ENCODE measurements at places on chromosomes 6 and 20.

- no peak for DNase-seq
These were observed 205.7 kb downstream of the GJA1 start for GRCh38 chr6:121641158-121641557.

DNA sequence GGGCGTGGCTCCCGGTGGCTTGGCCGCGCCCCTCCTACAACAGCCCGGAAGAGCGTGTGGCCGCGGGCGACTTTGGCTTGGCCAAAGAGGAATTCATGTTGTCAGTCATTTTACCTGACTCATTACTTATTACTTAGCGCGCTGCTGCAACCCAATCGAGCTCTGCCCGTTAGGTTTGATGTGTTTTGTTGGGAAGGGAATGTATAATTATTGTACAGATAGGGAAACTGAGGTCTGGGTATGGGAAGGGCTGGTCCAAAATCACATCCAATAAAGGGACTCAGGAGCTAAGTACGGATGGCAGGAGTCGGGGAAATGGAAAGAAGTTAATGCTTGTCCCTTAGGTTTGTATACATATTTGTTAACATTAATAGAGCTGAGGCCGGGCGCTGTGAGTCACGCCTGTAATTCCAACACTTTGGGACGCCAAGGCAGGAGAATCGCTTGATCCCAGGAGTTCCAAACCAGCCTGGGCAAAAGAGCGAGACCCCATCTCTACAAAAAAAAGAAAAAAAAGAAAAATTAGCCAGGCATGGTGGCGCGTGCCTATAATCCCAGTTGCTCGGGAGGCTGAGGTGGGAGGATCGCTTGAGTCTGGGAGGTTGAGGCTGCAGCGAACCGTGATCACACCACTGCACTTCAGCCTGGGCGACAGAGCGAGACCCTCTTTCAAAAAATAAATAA is 639 bp upstream of the ZNF335 start:
- no peak for DNase-seq

DNA sequence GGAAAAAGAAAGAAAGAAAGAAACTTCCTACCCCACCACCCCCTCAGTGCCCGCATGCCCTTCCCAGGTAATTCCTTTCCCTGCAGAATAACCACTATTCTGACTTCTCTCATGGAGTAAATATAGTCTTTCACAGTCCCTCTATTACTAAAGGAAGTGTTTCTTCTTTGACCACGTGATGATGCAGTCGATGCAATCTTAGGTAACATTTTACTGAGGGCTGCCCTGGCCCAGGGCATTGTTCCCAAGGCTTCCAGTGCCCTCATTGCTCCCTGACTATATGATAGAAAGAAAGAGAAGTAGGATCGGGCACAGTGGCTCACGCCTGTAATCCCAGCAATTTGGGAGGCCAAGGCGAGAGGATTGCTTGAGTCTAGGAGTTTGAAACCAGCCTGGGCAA is 29.1 kb downstream of the ARHGAP40 start:
- no peak for DNase-seq

GRCh38 chr6:108710030-108710429 is 138.2 kb upstream of the ARMC2 start:
- no peak for DNase-seq

GRCh38 chr6:136921381-136921935 is 643 bp upstream of the SLC35D3 start:
- no peak for DNase-seq

GRCh38 chr20:54920491-54920890 is 445.1 kb downstream of the DOK5 start:
- DNase-seq, result no peak

DNA sequence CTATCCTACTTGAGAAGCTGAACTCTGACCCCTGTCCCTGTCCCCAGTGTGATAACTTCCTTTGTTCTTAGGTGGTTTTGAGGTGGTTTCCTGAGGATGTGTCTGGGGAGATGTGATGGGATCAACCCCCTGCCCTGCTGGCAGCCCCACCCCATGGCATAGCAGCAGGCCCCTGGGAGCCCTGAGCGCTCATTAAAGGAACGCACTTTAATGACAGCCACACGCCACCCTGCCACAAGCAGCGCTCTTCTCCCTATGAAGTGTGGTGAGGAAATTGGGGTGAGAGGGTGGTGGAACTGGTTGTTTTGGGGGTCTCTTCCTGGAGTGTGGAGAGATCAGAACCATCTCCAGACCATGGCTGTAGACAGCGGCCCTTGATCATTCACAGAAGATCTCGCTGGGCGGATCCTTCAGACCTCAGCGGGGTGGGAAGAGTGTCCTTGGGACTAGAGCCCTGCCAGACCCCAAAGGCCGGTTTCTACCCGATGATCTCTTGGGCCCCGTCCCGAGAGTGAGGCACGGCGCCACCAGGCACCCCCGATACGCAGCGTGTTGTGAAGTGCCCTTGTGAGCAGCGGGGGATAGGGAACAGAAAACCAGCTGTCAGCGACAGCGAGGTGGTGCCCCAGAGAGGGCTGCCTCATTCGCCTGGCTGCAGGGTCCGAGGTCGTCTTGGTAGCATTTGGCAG is 45.4 kb downstream of the SYNJ2 start:
- DNase-seq, result no peak

DNA sequence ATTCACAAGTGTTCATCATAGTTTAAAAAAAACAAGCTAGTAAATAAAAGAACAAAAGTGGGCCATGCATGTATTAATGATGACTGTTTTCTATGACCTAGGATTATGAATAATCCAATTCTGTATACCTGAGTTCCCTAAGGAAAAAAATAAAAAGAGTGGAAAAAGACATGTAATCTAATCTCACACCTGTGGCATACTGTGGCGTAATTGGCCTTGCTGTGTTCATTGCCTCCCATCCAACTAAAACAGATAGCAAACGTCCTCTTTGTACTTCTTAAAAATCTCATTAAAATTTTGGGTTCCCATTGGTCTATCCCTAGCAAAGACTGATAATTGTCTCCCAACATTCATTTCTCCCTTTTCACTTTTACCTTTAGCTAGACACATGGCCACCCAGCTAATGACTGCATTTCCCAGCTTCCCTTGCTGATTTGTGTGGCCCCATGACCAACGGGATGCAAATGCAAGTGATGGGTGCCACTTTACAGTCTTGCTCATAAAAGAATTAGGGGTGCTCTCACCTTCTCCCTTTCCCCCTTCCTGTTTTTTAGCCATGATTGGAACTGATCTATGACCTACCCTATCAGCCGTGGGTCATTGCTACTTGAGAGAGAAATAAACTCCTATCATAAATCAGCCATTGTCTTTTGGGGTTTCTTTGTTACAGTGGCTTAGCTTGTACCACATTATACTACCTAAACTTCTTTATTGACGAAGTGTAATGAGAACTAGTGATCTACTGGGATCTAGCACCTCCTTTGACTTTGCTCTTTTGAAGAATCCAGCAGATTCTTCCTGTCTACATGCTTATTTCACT is 32.0 kb upstream of the TBC1D22B start:
- no peak for DNase-seq

DNA sequence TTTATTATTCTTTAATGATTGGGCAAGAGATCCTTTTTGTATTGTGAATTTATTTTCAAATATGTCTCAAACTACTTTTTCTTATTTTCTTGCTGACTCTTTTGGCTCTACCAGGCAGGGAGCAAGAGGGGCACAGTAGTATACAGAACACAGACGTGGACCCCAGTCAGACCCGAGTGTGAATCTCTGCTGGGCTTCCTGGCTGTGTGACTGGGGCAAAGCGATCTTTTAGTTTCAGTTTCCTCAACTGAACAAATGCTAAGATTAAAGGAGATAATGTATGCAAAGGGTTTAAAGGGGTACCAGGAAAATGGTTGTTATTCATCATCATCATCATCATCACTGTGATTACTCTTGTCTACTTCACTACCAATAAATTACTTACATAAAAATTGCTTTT is 317.5 kb downstream of the HIVEP2 start:
- DNase-seq, result no peak

DNA sequence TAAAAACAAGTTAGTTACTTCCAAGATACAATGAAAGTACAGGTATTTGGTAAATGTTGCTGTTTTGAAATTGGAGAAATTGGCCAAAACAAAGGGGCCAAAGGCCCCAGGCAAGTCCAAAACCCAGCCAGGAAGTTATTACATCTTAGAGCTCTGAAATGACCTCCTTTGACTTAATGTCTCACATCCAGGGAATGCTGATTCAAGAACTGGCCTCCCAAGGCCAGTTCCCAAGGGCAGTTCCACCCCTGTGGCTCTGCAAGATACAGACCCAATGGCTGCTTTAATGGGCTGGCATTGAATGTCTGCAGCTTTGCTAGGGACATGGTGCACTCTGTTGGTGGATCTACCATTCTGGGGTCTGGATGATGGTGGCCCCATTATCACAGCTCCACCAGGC is 217.3 kb upstream of the FKBP1C start:
- DNase-seq, result no peak

DNA sequence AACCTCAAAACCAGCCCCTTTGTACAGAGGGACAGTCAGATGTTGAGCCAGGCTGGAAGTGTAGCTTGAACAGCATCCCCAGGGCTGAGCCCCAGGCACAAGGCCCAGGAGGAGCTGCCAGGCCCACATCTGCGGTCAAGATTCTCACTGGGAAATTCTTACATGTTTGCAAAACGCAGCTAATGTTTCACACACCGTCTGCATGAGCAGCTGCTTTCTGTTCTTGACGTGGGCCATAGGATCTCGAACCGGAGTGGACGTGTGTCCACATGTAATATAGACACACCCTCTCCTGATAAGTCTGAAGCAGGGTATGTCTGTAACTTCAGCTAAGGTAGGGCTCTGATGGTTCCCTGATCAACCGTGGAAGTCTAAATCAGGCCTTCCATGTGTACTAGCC is 41.3 kb upstream of the TRAF3IP2 start:
- no peak for DNase-seq

GRCh38 chr20:19265646-19266374 is 53.4 kb downstream of the SLC24A3 start:
- no peak for DNase-seq

DNA sequence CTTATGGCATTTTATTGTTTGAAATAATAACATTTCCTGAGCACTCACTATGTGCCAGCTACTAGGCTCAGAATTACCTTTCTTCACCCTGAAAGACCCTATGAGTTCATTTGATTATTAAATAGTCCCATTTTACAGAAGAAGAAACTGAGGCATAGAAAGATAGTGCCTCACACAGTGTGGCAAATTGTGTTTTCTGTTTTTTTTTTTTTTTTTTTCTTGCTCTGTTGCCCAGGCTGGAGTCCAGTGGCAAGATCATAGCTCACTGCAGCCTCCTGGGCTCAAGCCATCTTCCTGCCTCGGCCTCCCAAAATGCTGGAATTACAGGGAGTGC is 59.7 kb upstream of the PTPN1 start:
- no peak for DNase-seq

DNA sequence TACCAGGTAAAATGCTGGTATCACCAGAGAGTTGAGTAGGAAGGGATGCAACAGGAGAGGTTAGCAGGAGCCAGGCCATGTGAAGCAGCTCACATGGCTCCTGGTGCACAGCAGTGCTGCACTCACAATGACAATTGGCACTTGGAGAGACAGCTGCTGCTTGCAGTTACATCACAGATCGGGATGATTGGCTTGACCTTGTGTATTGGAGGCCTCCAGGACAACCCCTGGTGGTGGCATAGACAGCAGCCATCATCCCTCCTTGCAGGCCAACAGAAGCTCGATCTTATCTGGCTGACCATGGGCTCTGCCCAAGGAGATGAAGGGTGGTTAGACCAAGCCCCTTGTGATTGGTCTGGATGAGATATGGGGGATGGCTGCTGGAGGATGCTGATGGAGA is 73.0 kb downstream of the EYA2 start:
- no peak for DNase-seq

DNA sequence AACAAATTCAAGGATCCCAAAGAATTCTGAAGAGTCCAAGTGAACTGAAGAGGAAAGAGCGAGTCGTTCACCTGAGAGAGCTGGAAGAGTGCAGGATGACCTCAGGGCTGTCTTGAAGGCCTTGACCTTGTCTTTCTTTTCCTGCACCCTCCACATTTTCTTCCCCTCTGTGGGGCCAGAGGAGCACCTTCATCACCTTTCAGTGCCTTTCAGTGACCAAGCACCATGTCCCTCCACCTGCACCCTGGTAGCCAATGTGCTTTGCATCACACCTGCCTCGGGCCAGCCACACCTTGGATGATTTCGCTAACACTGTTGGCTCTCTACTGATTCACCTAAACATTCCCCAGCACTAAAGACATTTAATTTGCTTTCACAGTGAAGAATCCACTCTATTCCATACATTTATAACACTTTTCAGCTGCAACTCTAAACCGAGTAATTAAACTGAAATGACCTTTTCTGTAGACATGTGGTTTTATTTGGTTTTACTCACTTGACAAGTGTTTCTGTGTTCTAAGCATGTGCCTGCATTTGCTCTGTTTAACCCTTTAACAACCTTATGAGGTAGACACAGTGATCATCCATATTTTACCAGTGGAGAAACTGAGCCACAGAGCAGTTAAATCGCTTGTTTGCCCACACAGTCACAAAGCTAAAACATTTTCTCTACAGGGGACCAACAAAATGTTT is 121.3 kb upstream of the CST7 start:
- DNase-seq, result no peak

GRCh38 chr20:5085380-5085779 is 34.4 kb downstream of the PCNA start:
- no peak for DNase-seq

- DNase-seq, result no peak
These were observed 150.8 kb downstream of the GMDS start for GRCh38 chr6:2094642-2095041.

DNA sequence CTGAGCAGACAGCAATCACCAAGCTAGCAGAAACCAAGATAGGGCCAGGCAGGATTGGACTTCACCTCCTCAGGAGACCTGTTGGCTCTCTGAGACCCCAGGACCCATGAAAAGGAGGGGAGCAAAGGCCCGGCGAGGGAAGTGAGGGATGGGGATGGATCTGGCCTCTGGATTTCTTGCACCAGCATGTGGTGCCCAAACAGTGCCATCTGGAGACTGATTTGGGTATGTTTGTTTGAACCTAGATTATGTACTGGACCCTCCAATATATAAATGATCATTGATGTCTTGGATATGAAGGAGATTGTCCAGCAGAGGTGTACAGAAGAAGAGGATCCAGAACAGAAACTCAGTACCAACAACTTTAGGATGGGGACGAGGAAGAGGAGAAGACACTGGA is 83.4 kb upstream of the LY86 start:
- DNase-seq, result no peak

DNA sequence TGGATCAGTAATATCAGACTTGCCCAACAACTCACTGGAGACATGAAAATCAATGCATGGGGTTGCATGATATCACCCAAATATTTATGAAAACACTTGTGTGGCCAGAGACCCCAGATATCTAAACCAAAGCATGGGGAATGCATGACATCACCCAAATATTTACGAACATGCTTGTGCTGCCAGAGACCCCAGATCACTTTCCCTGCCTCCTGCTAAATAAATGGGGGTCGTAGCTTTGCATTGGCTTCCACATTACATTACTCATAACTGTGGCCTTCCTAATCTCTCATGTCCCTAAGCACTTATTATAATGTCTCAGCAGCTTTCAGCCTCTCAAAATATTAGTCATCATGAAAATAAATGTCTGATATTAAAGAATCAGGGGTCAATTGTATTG is 838.0 kb upstream of the DEFB115 start:
- no peak for DNase-seq

Measured in stimulated activated CD8-positive, alpha-beta memory T cell treated with anti-CD3 and anti-CD28 coated beads, Interleukin-4, amount 100 ng/mL, for 1 hour (primary cell).